Left ventricle myocardium superior (tissue), 1 donor: ENCODE measurements at places on chromosomes 5 and 9. TPM values are rescaled to one million over a fixed set of nuclear protein-coding genes. Genes with fewer than 3 reads are reported as not detected.

GRCh38 chr9:134758949-134759607 lies 117.5 kb downstream of the COL5A1 start:
- no peak for DNase-seq

DNA sequence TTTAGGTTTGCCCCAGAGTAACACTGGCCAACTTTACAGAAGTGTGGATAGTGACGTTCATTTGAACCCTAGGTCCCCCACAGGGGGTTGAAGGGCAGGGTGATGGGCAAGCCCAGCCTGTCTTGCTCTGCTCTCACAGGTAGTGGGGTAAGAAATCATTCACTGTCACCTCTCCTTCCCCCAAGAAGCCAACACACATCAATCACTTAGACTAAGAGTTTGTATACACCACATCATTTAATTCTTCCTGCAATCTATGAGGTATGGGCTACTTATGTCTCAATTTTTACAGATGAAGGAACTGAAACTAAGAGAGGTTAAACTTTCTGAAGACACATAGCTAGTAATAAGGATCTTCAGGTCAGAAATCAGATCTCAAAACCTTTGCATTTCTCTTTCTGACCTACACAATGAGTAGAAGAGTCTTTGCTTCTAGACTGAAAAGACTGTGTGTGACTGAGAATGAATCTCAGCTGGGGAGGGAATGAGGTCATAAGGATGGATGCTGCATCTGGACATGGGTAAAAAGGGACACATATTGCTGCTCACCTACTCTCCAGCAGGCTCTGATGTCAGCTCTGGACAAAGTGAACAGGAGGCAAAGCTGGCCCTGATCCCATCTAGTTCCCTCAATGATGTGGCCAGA lies 81.0 kb upstream of the EQTN start:
- DNase-seq = no peak

- no peak for DNase-seq
These were observed 23.2 kb upstream of the CARNMT1 start for GRCh38 chr9:75051285-75051684.

ZNF300 gene
- 0.69 TPM for total RNA-seq

GRCh38 chr5:34722183-34722582 lies 66.1 kb downstream of the RAI14 start:
- DNase-seq = no peak
